ENCODE measurements at places on chromosomes 4 and X. TPM values are rescaled to one million over a fixed set of nuclear protein-coding genes. Genes with fewer than 3 reads are reported as not detected.

Gene RASGEF1B
- total RNA-seq, result 0.56 TPM

Gene GYPB
- not detected for total RNA-seq

Gene AMELX
- total RNA-seq, result not detected

Gene GPR82
- total RNA-seq, result not detected

Gene DRP2
- 0.18 TPM for total RNA-seq

Gene PDCL2
- total RNA-seq, result not detected

Gene ZNF711
- total RNA-seq, result 2.8 TPM

Gene SLC10A3
- total RNA-seq, result 22.3 TPM

Gene KLF8
- total RNA-seq, result 4.7 TPM

Gene YIPF7
- not detected for total RNA-seq

Gene GPRASP3
- 3.6 TPM for total RNA-seq

Gene FGFBP2
- not detected for total RNA-seq

Gene NIPAL1
- 16.2 TPM for total RNA-seq

Gene ACE2
- 0.07 TPM for total RNA-seq

Gene VGLL1
- 5.2 TPM for total RNA-seq

Gene USP51
- 0.85 TPM for total RNA-seq

Gene ODAPH
- total RNA-seq, result 0.53 TPM

Gene ADGRG2
- total RNA-seq, result 0.03 TPM

All from foreskin keratinocyte (primary cell).